Stomach (tissue), 19 donors: ENCODE measurements at places on chromosomes 1 and 21.

DNA sequence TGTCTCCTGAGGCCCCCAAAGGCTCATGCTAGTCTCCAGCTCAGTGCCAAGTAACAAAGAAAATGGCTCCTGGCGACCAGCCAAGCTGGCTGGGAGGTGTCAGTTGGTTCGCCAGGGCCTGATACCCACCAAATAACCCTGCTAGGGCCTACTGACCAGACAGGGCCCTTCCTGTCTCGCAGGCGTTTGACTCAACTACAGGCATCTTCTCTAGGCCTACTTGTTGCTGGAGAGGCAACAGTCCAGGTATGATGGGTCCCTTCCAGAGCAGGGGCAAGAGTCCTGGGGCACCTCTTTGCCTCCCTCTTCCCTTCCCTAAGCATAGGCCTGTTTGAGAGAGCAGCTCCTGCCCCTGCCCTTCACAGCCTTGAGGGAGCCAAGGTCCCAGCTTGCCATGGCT lies 147.9 kb upstream of the VANGL1 start:
- no peak for DNase-seq

DNA sequence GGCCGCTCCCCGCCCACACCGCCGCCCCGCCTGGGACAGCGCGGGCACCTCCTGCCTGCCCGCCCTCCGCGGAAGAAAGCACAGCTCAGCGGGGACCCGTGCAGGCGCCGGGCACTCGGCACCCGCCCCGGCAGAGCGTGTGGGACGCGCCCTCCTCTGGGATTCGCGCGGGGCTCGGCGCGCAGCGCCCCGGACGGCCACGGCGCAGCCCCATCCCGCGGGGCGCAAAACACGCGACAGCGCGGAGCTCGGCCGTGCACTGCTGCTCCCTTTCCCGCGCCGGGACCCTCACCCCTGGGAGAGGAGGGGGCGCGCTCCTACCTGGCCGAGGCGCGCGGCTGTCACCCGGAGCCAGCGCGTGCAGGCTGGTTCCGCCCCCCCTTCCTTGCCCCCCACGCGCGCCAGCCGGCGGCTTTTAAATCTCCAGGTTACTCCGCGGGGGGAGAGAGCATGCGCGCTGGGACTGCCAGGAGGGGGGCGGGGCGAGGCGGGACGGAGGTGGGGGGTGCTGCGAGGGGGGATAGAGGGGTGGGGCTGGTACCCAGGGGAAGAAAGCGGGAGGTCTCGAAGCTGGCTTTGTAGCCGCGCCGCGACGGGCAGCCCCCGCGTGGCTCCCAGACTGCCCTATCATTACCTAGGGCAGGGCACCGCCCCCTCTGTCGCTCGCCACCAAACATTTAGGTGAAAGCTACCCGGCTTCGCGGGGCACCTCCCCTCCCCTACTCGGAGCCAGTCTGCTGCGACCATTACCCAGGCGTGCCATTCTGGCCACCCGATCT lies at the start of gene SLC45A3:
Gene SLC45A3 (minus strand): TSS at position 437 of the 779 bp plus-strand sequence. CDS start 15,853 bp downstream, outside the sequence.
- peak; percentile 71 for DNase-seq

DNA sequence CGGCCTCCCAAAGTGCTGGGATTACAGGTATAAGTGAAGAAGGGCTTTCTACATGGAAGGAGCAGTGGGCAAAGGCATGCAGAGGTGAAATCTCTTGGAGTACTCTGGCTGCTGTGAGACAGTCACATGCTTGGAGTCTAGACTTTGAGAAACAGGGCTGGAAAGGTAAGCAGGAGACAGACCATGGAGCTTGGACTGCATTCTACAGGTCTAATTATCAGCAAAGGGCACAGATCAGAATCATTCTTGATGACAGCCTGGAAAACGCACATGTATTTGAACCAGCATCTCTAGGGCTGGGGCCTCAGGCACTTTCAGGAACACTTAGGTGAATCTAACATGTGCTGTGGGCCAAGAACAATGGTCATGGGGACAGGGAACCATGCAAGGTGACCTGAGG lies 7.3 kb upstream of the PRELP start:
- no peak for DNase-seq

GRCh38 chr1:203173011-203173555 lies 2.5 kb downstream of the MYBPH start:
- no peak for DNase-seq

- no peak for DNase-seq
Measured at GRCh38 chr21:32562915-32563314, 22.4 kb downstream of the TCP10L start.
